ENCODE measurements at places on chromosomes 16 and 17.

DNA sequence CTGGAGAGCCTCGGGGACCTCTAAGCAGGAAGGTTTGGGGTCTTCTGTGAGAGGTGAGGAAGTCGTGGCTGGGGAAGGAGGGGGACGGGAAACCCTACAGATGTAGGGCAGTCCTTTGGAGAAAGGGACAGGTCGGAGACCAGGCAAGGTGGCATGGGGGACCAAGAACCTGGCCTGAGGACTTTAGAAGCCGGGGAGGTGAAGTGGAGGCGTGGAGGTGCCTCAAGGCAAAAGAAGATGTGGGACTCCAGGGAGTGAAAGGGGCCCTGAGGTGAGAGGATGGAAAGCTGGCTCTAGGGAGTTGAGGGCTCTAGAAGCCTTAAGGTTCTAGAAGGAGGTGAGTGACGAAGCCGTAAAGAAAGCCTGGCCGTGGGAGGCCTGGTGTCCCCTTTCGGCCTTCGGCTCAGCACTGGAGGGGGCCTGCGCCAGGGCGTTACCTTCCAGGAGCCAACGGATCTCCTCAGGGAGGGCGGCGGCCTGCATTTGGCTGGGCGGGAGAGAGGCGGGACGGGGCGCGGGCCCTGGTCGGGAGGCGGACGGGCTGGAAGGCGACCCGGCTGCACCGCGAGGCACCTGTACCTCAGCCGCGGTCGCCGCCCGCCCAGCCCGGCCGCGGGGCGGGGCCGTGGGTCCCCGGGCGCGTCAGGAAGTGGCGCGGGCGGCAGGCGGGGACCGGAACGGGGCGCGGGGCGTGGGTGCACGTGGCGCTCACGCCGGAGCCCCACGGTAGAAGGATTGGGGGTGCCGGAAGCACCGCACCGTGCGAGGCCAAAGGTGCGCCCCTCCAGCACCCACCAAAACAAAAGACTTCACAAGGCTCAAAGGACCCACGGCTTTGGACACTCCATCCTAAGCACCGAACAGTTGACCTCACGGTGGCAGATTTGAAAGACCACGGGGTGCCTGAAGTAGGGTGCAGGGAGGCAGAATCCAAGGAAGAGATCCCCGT is at the start of gene SKAP1:
Gene SKAP1 (minus strand): TSS at position 577 of the 949 bp plus-strand sequence.
- no peak for DNase-seq

DNA sequence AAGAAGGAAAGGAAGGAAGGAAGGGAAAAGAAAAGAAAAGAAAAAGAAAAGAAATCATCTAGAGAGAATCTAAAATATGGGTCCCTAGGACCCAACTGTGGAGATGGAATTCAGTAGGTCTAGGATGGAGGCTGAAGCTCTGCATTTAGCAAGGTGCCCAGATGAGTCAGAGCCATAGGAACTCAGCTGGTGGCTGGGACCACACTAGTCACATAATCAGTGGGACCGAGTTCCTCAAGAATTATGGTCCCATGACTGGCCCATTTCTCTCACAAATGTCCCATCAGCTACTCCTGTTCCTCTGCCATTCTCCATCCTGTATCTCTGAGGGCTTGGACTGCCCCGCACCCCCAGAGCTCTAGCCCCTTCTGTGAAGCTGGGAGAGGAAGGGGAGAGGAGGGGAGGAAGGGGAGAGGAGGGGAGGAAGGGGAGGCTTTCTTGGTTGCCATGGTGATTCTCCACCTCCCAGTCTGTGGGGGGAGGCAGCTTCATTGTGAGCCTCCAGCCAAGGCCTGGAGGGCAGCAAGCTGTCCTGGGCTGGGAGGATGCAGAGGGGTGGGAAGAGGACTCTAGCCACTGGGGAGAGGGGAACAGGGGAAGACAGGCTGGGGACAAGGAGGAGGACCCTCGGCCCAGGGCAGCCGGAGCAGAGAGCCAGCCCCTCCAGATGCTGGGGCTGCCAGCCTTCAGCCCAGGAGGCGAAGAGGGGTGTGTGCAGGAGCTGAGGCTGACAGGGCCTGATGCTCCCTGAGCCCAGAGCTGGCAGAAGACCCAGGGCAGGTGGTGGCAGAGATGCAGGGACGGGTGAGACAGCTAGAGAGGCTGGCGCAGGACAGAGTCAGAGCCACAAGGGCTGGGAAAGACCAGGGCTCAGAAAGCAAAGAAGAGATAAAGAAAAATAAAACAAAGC is 37.8 kb upstream of the LHX1 start:
- no peak for DNase-seq

- DNase-seq = peak; percentile 29
Observed at GRCh38 chr16:57694725-57695679, at the start of gene DRC7. DRC7 (plus strand) TSS chr16:57694806; CDS start chr16:57697950, 3,144 bp downstream.

- no peak for DNase-seq
Observed at GRCh38 chr16:27840311-27841060, 223.0 kb downstream of the GSG1L start.

GRCh38 chr17:55301521-55302406 is 37.0 kb downstream of the HLF start:
- DNase-seq = no peak

DNA sequence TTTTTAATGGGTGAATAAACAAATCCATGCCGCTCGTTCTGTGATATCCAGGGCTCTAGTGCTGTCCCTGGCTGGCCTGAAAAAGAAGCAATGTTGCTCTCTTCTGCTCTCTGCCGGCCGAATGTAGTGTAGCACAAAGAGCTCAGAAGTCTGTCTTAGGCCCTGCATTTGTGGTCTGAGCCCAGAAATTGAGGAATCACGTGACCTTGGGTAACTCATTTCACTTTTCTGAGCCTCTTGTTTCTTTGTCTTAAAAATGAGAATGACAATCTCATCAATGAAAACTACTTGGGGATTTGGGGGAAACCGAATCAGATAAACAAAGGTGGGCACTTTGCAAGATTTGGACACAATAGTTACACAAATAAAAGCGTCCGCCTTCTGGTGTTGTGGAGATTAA is 381.6 kb upstream of the ASIC2 start:
- peak; percentile 47 for DNase-seq

GRCh38 chr16:555528-556473 is 4.4 kb upstream of the PRR35 start:
- no peak for DNase-seq

DNA sequence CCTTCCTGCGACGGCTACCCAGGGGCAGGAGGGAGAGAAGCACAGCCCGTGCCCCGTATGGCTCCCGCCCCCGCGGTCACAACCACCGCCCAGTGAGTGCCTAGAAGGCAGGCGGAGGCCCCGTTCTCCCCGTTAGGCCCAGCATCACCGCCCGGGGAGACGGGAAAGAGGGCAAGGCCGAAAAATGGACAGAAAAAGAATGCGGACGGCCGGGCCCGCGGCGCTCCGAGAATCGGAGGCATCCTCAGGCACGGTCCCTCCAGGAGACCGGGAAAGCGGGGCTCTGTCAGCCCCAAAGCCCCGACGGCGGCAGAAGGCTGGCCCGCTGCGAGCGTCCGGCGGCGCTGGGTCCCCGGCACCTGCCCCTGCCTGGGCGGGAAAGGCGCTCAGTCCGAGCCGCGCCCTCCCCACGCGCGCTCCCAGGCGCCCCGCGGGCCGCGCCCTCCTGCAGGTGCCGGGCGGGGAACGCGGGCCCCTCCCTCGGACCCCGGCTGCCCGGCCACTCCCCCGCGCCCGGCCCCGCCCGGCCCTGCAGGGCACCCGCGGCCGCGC is 407 bp downstream of the MCRIP1 start:
- no peak for DNase-seq

GRCh38 chr17:40121181-40122135 is at the start of gene MSL1:
MSL1 (plus strand) TSS chr17:40121971; CDS start chr17:40122613, 642 bp downstream.
- DNase-seq = peak; percentile 76

DNA sequence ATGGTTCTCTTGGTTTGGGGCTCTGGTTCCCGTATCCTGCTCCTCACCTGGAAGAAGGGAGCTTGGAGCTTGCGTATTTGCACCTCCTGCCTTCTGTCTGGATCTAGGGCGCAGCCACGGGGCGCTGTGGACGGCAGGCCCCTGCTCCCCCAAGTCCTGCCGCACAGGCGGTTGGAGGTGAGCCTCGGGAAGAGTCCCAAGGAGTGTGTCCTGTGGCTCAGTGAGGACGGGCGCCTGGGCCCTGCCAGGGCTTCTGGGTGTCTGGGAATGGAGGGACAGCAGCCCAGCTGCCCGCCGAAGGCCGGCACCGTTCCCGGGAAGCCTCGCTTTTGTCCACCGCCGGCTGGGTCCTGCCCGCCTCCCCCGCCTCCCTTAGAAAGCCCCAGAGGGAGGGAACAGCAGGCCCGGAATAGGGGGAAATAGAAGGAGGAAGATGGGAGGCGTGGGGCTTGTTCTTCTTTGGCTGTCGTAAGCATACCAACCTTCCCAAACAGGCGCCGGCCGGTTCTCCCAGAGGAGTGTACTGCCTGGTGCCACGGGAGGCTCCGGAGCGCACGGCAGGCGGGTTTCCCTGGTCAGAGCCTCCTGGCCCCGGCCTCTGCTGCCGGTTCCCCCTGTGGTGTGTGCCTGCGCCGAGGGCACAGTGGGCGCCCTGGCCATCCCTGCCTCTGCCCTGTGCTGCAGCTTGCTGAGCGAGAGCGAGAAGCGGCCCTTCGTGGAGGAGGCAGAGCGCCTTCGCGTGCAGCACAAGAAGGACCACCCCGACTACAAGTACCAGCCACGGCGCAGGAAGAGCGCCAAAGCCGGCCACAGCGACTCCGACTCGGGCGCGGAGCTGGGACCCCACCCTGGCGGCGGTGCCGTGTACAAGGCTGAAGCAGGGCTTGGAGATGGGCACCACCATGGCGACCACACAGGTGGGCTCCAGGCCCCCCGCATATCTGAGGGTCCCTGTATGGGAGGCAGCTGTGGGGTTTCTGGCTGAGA is 1.8 kb downstream of the SOX8 start:
- DNase-seq = no peak

DNA sequence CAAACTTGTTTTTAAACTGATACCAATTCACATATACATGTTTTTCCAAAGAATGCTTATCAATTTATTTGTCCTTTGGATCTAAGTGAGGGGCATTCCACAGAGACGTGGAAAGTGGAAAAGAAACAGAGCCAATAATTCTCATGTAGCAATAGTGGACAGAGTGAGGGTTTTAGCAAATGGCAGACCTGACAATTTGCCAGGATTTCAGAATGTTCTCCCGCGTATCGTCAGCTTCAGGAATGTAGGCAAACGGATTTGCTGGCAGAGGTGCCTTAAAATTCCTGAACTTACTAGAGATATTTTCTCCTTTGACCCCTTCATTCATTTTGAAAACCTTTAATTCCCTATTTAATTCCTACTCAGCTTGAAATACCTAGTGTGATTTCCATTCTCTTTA is 193.4 kb upstream of the CPHXL start:
- no peak for DNase-seq
